ENCODE measurements at places on chromosomes 1 and 21.
A peak's percentile ranks its signal among the peaks of the same experiment; 100 is the strongest.

GRCh38 chr1:175537571-175537970 is 205.8 kb downstream of the TNR start:
- DNase-seq = no peak

- DNase-seq = no peak
Observed at GRCh38 chr1:228339059-228339704, 67.5 kb downstream of the TRIM11 start.

DNA sequence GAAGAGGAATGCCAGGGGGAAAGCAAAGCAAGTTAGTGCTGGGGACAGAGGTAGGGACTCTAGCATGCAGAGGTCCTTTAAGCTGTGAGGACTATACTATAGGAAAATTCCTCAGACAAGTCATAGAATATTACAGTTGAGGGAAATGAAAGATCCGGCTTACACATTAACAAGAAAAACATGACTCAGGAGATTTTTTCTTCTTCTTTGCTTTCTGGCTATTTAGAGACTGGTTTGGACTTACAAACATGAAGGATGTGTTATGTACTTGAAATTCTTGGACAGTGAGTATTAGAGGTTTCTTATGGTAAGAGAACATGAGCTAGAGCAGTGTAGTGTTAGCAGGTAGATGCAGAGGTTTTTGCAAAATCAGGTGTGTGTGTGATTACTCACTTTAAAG is 24.9 kb downstream of the USP25 start:
- DNase-seq = no peak

- peak; percentile 47 for DNase-seq
Observed at GRCh38 chr1:39955547-39956539, 898 bp downstream of the MFSD2A start.

DNA sequence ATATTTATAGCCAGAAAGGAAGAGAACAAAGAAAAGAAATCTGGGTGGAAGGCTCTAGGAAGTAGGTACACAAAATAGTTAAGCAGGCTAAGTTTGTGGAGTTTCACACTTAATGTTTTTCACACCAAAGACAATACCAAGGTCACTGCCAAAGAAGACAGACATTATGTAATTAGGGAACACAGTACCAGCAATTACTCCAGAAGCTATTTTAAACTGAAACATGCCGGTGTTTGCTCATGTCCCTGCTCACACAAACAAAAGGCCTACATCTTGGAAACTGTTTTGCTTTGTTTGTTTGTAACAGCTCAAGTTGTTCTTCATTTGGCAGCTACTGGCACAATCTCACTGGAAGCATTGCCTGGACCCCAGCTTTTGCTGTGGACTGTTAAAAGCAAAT is 88.5 kb upstream of the DAB1 start:
- DNase-seq = no peak

DNA sequence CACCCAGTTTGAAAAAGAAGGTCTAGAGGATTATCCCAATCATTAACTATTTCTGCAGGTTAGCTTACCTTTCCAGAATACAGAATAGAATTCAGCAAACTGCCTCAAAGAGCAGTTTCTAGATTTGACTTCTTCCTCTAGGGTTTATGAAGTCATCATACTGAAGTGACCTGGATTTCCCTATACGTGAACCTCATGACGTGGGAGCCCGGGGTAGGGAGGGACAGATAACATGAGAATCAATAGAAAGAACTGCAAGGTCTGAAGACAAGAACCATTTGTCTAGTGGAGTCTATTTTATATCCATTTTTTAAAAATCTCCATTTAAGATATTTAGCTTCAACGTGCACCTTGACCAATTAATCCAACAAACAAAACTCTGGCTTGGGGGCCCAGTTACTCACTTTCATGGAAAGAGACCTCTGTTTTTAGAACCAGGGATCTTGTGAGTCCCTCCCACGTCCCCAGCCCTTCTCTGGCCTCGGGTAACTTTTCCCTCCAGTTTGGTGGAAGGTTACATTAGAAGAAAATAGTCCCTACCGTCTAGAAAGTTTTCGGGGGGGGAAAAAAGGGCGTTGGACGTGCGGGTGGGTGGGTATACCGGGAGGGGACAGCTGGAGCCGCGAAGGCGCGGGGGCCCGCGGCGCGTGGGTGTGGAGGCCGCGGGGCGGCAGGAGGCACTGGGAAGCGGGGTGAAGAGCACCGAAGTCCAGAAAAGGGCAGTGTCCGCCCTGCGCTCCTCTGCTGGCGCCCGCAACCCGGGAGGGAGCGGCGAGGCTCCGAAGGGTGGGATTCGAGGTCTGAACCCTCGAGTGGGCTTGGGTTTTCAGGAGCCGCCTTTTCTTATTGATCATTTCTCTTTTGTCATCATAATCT is 13.8 kb upstream of the POGZ start:
- peak; percentile 25 for DNase-seq

GRCh38 chr1:110051262-110051648 is 16.8 kb downstream of the STRIP1 start:
- no peak for DNase-seq

- no peak for DNase-seq
Observed at GRCh38 chr1:183315991-183316758, 102.0 kb downstream of the NMNAT2 start.

DNA sequence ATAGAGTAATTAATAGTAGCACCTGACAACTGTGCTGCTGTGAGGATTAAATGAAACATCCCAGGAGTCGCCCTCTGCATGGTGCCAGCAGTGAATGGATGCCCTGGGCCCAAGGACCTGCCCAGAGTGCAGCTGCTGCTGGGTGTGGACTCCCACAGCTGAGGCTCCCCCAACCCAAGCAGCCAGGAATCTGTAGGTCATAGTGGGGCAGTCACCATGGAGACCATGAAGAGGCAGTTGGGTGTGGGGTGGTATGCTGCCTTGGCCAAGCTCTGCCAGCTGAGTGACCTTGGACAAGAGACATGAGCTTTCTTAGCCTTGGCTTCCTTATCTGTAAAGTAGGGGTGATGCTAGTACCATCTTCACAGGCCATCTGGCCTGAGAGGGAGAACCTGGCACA is 9.4 kb downstream of the OLIG2 start:
- DNase-seq = no peak

- DNase-seq = no peak
Observed at GRCh38 chr1:182430263-182431068, 19.5 kb upstream of the RGSL1 start.

DNA sequence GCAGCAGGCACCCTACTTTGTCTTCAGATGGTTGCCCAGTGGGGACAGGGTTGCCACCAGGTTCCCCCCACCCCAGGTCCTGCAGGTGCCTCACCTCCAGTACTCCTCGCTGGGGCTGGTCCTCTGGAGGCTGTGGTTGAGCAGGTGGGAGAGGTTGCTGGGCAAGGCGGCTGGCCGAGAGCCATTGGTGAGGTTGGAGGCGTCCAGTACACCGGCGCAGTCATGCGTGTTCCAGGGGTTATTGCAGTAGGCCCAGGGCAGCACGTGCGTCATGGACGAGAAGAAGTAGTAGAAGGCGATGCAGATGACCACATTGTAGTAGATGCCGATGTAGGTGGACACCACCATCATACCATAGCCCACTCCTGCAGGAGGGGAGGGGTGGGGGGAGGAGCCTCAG is 16.9 kb downstream of the CCDC24 start:
- no peak for DNase-seq

- no peak for DNase-seq
Observed at GRCh38 chr1:61742620-61743430, 545 bp downstream of the PATJ start.

GRCh38 chr1:1385931-1386330 is 10.9 kb upstream of the AURKAIP1 start:
- DNase-seq = no peak

GRCh38 chr1:245397771-245398170 is 243.0 kb downstream of the KIF26B start:
- no peak for DNase-seq

GRCh38 chr1:53112861-53113260 is 29.6 kb downstream of the SLC1A7 start:
- DNase-seq = no peak

DNA sequence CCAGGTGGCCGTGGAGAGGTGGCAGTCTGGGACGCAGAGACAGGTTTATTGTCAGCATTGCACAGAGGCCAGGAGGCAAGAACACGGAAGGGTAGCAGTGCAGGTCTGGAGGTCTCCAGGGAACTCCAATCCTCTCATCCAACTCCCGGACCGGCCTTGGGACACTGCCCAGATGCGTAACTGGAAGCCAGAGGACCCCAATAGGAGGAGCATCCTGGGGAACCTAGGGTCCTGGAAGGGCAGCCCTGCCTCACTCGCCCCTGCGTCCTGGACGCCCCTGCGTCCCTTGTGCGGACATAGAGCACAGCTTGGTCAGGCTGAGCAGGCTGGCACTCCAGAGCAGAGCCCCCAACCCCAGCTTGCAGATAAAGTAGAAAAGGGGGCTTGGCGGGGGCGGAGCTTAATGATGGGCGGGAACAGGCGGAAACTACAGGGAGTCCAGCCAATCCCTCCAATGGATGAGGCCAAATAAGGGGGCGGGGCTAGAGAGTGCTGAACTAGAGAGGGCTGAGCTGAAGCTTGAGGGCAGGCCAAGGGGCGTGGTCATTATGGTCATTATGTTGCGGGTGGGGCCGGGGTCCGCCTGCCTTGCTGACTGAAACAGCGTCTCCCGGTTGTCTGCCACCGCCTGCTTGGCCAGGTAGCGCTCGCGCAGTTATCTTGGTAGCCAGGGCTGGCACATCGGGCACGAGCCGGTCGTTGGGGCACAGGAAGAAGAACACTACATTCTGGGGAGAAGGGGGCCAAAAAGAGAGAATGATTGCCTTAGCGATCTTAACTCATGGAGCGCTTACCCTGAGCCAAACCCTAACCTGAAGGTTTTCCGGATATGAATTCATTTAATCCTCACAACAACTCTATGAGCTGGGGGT is 3.7 kb upstream of the ARHGEF19 start:
- DNase-seq = peak; percentile 58

- DNase-seq = no peak
Observed at GRCh38 chr21:31267644-31268043, 76.4 kb downstream of the TIAM1 start.

DNA sequence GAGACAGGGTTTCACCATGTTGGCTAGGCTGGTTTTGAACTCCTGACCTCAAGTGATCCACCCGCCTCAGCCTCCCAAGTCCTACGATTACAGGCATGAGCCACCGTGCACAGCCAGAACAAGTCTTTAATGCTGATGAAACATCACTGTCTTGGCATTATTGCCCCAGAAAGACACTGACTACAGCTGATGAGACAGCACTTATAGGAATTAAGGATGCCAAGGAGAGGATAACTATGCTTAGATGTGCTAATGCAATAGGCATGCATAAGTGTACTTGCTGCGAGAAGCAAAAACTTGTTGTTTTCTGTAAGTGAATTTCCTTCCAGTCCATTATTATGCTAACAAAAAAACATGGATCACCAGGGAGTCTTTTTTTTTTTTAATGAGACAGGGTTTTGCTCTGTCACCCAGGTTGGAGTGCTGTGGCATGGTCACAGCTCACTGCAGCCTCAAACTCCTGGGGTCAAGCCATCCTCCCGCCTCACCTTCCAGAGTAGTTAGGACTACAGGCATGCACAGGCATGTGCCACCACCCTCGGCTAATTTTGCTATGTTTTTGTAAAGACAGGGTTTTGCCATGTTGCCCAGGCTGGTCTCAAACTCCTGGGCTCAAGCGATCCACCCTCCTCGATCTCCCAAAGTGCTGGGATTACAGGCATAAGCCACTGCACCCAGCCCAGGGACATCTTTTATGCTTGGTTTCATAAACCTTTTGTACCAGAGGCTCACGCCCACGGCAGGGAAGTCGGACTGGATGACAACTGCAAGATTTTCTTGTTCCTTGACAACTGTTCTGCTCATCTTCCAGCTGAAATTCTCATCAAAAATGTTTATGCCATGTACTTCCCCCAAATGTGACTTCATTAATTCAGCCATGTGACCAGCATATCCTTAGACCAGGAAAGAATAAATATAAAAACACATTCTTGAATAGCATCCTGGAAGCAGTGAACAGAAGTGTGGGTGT is 23.1 kb downstream of the RHEX start:
- no peak for DNase-seq

DNA sequence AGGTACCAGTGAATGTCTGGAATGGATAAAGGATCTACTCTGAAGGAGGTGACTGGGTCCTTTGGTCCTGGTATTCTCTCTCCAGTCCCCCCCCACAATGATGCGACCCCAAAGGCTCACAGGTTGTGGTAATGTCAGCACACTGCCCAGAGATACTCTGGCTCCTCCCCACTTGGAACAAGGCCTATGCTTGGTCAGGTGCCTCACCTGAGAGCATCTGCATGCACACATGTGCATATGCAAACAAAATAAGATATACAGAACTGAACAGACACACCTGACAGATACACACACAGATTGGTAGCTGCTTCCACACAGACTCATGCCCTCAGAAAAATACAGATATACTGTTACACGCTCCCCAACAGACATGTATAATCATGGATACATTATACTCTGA is 33.5 kb downstream of the DMAP1 start:
- DNase-seq = no peak

DNA sequence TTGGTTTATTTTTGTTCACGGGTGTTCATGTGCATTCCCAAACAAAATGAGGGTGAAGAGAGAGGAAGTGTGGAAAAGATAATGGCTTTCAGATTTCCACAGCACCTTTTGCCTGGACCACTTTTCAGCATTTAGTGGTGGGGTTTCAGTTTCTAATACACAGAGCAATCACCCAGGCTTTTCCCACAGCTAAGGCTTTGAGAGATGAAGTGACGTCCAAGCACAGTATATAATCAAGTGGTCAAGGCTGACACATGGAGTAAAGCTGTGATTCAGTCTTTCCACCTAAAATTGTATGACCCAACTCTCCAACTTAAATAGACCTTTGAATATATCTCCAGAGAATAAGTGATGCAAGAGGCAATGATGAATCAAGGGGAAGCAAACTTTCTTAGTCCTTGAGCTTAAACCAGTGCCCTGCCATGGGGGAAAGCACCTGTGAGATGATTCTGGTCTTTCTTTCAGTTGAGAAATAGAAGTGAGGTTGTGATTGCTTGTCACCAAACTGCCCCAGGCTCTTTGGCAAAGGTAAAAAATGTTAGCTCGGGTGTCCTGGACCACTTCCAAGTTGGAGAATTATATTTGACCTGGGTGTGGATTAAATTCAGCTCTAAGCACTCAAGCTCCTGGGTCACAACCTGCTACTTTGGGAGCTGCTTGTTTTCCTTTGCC is 2.4 kb upstream of the PIK3R3 start:
- DNase-seq = no peak

DNA sequence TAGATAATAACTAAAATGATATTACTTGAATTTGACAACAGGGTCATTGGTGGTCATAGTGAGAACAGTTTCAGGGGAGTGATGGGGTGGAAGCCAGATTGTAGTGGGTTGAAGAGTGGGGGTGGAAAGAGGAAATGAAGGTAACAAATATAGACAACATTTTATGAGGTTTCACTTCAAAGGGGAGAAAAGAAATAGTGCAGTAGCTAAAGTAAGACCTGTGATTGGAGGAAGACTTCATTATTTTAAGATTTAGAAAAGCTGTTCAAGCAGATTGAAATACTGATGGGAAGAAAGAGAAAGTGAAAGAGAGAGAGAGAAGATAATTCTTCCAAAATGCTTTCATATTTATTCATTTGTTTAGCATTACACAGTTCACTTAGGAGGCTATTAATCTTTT is 52.0 kb upstream of the KCNA3 start:
- no peak for DNase-seq

GRCh38 chr1:24413350-24414163 is at the start of gene STPG1:
STPG1 (minus strand) TSS chr1:24413782; CDS start chr1:24401388, 12,394 bp downstream.
- DNase-seq = peak; percentile 68

Measured in activated naive CD4-positive, alpha-beta T cell treated with anti-CD3 and anti-CD28 coated beads, Interleukin-2, amount 50 U/mL, for 16 hours (primary cell).